ENCODE measurements at places on chromosomes 1 and 21.
A peak's percentile ranks its signal among the peaks of the same experiment; 100 is the strongest.

DNA sequence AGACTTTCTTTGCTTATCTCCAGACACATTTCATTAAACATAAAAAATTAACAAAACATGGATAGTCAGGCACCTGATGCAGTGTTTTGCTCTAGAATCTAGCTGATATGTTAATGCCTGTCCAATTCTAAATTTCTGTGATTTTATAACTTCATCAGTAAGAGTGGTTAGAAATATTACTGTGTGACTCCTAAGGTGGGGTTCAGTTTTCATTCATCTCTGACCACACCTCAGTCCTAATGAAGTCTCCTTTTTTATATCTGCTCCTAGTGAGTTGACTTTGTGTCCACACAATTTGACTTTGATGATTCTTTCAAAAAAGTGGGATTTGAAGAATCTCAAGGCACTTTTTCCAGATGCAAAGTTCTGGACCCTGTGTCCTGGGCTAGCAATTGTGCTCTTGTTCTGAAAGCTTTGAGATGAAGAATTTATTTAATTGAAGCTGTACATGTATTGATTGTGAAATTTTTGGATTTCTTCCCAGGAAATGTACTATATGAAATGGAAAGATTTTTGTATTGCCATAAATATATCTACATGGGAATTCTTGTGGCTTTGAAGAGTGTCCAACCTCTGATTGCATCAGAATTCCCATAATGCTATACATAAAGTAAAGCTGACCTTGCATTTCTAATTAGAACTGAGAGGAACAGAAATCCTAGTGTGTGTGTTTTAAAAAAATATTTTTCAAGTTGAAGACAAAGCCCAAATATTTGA is 111.2 kb downstream of the GIPC2 start:
- no peak for DNase-seq

- no peak for DNase-seq
These were observed 22.0 kb upstream of the ACBD6 start for GRCh38 chr1:180524160-180524914.

DNA sequence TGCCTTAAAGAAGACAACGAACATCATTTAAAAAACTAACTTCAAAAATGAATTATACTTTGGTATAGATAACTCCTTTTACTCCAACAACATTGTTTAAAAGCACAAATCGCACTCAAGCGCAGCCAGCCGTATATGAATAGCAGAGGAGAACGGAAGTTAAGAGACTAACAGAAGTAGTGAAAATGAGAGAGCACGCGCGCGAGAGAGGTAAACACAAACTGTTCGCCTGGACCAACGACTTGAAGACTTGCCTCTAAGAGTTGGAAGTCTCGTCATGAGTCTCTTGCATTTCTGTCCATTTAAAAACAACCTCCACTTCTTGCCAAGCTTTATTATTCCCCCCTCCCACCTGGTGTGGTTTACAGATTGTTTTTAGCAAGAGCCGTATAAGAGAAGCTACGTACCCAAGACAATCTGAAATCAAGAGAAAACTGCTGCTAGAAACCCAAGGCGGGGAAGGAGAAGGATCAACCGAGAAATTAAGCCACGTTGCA is 479 bp downstream of the SELENOF start:
- peak; percentile 21 for DNase-seq

- no peak for DNase-seq
These were observed 177.5 kb downstream of the VPS13D start for GRCh38 chr1:12407050-12407961.

DNA sequence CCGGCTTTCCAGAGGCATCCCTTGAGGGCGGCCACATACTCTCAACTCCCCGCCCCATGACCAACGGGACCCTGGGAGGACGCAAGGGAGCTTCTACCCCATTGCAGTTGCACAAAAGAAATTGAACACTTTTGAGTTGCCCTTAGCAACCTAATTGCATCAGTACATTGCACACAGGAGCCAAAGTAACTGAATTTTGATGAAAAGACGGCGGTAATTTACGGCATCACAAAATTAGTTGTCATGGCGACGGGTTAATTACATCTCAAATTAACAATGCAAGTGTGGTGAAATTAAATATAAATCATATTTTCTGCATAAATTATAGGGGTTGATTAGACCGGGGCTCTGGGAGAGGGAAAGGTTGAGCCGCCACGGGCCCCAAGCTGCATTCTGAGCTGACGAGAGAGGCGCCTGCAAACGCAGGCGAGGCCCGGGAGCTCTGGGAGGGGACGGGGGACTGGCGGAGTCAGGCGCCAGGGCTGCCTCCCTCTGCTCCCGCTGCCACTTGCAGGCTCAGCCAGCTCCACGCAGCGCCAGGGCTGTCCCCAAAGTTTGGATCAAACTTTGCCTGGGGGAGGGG is 61.4 kb downstream of the CASZ1 start:
- DNase-seq, result no peak

DNA sequence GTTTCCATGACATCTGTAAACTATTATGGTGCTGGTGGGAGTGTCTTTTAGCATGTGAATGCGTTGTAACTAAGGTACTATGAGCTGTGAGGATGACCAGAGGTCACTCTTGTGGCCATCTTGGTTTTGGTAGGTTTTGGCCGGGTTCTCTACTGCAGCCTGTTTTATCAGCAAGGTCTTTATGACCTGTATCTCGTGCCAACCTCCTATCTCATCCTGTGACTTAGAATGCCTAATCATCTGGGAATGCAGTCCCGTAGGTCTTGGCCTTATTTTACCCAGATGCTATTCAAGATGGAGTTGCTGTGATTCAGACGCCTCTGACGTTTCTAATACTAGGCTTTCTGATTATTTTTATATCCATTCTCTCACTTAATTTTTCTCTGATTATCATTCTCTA is 9.4 kb downstream of the NCAM2 start:
- no peak for DNase-seq

DNA sequence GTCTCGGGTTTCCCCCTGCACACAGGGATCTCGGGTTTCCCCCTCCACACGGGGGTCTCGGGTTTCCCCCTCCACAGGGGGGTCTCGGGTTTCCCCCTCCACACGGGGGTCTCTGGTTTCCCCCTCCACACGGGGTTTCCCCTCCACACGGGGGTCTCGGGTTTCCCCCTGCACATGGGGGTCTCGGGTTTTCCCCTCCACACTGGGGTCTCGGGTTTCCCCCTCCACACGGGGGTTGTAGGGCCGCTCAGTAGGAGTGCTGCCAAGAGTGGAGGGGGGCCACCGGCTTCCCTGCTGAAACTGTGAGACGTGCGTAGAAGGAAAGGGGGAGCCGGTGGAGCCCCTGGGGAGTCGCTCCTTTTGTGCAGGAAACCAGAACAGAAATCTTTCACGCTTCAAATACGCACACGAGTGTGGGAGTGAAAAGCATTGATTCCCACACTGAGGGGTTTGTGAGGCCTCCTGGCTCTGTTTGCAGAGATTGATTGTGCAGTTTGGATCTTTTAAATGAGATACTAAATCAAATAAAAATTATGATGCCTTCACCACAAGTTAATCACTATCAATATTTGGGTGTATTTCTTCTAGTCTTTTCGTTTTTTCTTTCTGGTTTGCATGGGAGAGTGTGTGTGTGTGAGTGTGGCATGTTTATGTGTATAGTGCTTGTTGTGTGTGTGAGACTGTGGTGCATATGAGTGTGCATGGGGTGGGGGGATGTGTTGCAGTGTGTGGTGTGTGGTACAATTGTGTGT is 54.3 kb upstream of the TRAPPC10 start:
- DNase-seq, result no peak

DNA sequence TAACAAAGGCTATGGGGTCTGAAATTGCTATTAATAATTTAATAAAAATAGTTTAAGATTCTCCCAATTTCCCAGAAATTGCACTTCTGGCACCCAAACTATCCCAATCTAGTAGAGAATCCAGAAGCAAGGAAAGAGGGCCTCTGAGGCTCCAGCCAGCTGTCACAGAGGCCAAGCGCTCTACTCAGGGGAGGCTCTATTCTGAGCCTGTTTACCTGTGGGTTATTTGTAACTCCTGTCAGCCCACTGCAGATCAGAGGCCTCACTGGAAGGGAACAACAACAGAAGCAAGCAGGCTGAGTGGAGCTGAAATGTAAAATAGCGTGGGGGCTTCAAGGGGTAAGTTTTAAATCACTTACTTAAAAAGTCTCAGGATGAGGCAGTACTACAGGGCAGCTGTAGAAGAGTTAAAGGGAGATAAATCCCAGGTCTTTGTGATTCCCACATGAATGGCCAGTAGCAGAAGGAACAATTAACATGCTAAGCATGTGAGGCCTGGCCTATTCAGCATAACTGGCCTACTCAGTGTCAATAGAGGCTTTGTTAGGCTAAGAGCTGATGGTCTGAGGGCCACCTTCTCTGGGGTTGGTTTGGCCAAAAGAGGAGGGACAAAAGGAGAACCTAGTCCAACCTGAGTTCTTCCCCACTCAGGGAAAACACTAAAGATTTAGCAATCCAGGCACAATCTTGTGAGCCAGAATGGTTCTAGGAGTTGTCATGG is 12.8 kb downstream of the ZNF687 start:
- DNase-seq, result no peak

DNA sequence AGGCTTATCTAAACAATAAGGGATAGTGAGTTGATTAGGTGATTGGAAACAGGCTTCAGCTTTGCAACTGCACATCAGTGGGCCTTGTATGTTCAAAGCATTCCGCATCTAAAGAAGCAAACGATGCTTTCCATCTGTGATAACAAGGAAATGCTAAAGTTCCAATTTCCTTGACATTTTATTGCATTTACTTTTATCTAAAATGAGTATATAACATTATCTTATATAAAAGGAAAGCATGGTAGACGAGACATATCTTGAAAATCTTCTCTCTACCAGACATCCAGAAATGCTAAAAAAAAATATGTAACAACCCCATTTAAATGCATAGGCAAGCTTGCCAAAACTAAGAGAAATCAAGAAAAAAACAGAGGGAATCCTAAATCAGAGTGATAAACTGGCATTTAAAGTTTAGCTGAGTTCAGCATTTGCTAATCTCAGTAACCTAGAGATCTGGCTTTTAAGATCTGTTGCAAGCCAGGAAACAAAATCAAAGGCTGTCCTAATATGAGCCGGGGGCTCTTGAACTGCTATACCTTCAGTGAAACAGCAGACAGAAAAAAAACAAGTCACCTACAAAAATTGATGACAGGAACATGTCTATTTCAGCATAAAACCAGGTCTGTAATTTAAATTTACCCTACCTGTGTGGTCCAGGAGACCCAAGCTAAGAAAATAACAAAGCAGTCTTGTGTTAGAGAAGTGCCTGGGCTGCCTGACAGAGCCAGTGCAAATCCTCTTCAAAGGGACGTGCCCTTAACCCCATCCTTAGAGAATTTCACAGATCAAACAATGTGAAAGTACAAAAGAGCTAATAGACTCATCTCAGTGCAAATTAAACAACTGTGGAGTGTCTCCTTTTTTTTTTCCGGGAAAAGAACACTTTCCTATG is 3.1 kb upstream of the RGS13 start:
- no peak for DNase-seq

- DNase-seq, result no peak
These were observed 2.8 kb downstream of the PPIH start for GRCh38 chr1:42660907-42661500.

DNA sequence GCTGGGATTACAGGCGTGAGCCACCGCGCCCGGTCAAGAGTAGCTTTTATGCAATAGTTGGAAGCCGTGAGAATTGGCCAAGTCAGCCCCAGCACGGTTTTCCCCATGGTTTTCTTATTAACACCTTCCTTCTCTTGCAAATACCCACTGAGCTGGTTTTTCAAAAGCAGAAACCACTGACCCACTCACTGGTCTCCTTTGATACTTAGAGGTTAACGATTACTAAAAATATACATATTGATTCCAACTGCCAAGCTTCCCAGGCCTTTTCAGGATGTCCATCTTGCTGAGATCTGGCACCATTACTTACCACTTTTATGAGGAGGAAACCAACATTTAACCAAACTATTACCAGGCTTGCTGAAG is 25.9 kb upstream of the TARDBP start:
- DNase-seq, result no peak

DNA sequence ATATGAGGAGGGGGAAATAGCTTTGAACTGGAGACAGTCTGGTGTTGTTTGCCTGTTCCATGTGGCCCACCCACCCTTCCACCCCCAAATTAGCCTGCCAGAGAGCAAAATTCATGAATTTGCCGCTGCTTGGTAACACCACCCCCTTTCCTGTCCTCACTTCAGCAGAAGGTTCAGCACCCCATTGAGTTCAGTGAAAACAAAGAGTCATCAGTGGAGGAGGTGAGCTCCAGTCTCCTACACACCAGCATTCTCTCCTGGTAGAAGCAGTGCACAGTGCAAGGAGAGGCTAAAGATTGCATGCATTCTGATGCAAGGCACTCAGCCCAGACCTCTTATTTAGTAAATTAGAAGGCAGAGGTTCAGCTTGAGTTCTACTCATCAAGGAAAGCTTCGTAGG is 99.7 kb upstream of the DYNLT5 start:
- DNase-seq, result no peak

- no peak for DNase-seq
These were observed 5.7 kb downstream of the GPR88 start for GRCh38 chr1:100543640-100544039.

DNA sequence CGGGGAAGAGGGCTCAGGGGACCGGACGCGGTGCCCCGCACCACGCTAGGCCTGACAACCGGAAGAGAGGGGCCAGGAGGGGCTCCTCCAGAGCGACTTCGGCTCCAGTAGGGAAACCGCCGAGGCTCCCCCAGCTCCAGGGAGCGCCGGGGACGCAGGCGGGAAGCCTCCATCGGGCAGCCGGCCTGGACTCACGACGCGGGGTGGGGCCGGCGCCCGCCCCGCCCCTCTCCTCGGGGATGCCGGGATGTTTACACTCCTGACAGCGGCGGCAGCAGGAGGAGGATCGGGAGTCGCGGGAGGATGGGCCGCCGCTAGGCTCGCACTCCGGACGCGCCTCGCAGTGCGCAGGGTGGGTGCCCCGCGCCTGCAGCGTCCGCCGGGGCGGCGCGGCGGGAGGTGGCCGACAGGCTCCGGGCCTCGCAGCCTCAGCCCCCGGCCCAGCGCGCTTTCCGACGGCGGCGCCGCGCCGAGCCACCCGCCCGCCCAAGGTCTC is at the start of gene NEK7:
TSS of gene NEK7 (plus strand) at position 254 of the 496 bp plus-strand sequence. CDS start 75,583 bp downstream, outside the sequence.
- DNase-seq, result peak; percentile 84

- no peak for DNase-seq
These were observed 44.7 kb upstream of the SLC19A2 start for GRCh38 chr1:169530448-169530847.

GRCh38 chr1:23801876-23802275 is 1.3 kb upstream of the GALE start:
- DNase-seq, result no peak

- no peak for DNase-seq
These were observed 10.1 kb downstream of the TNNI3K start for GRCh38 chr1:74245168-74245772.

- peak; percentile 37 for DNase-seq
These were observed 41.4 kb downstream of the RABGAP1L start for GRCh38 chr1:174200746-174201145.

All from T-helper 2 cell (primary cell).